ENCODE measurements at places on chromosomes 5 and 9. TPM values are rescaled to one million over a fixed set of nuclear protein-coding genes. Genes with fewer than 3 reads are reported as not detected.

The OR1J2 gene
- total RNA-seq, result not detected

The PAEP gene
- not detected for total RNA-seq

The HACD4 gene
- 4.9 TPM for total RNA-seq

The PKN3 gene
- total RNA-seq, result 0.79 TPM

The TRUB2 gene
- 19.2 TPM for total RNA-seq

Measured in bronchial smooth muscle cell (primary cell).